ENCODE measurements at places on chromosomes 16 and 17.
A peak's percentile ranks its signal among the peaks of the same experiment; 100 is the strongest.

GRCh38 chr17:18102640-18103039, 5.9 kb upstream of the MYO15A start:
- DNase-seq, result no peak

- no peak for DNase-seq
Measured at GRCh38 chr17:72618001-72618509, 474.4 kb downstream of the SLC39A11 start.

DNA sequence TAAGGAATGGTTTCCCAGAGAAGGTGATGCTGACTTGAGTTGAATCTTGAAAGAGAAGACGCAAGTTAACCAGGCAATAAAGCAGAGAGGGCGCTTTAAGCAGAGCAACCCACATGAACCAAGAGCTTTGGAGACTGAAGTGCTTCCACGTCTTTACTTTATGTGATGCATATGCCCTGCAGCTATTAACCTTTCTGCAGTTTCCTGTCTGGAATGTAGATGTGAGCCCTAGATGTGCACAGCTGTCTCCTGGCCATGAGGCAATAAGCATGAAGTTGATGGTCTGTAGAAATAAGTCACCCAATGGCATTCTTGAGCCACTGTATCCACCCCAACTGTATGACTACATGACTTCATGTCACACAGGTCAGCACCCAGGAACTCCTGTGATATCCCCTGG, 5.7 kb upstream of the CHST4 start:
- DNase-seq, result no peak

DNA sequence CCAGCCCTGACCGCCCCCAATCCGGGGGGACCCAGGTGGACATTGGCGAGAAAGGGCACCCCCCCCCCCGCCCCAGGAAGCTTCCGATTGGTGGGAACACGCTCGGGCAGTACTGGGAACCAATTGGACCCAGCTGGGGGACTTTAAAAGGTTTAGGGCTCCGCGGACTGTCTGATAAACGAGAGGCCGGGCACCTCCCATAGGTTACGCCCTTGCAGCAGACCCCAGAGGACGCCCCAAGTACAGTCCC, 245 bp downstream of the TMEM256 start:
- DNase-seq, result no peak

GRCh38 chr17:57566721-57567120, 178.4 kb downstream of the CCDC182 start:
- no peak for DNase-seq

DNA sequence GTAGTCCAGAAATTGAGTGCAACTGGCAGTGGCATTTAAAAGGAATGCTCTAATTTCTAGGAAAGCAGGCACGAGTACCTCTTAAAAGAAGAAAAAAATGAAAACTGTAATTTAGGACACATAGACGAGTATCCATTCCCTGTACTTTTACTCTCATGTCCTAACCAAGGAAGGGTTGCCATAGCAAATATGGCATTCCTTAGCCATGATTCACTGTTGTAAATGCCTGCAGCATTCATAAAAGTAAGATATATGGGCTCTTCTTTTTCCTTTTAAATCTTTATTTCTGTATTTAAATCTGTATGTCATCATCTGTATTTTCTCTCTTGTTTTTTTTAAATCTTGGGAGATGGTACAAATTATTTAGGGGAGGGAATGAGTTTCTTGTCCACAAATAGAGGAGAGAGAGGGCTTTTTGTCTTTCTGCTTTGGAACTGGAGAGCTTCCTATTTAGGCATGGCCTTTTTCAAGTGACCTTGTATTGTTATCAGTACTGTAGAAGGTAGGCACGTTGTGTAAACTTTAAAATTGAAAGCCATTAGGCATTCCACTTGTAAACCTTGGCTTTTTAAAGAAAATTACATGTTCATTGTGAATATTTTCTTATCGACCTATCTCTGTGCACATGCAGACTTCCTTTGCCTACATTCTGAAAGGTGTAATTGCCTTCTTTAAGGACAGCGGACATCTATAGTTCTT, 50.0 kb downstream of the TENT4B start:
- DNase-seq, result no peak

GRCh38 chr17:30236766-30237165, 1.3 kb upstream of the SLC6A4 start:
- DNase-seq, result peak; percentile 78

GRCh38 chr17:924711-925475, 54.7 kb downstream of the NXN start:
- peak; percentile 69 for DNase-seq

GRCh38 chr17:77744066-77744988, 214.2 kb upstream of the TNRC6C start:
- DNase-seq, result no peak

- DNase-seq, result no peak
Measured at GRCh38 chr16:29729116-29729521, 16.7 kb downstream of the C16orf54 start.

GRCh38 chr17:31074772-31075555, 19.8 kb upstream of the NF1 start:
- peak; percentile 80 for DNase-seq

DNA sequence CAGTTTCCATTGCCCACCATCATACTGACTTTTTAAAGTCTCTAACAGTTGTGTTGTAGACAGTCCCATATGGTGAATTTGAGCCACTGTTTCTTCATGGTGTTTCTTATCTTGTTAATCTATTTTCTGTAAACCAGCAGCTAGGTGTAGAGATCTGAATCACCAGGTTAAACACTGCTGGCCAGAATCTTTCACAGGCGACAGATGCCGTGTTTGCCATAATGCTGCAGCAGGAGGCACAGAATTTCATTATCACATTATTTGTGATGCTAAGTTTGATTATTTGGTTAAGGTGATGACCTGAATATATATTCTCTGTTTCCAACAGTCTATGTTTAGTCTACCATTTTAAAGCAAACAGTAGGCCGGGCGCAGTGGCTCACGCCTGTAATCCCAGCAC, 11.5 kb upstream of the CNGB1 start:
- no peak for DNase-seq

GRCh38 chr17:2965621-2966595, 97.5 kb downstream of the OR1D5 start:
- DNase-seq, result peak; percentile 26

- DNase-seq, result no peak
Measured at GRCh38 chr17:72380737-72381136, 259.9 kb downstream of the SOX9 start.

GRCh38 chr17:1123393-1123831, 56.4 kb downstream of the ABR start:
- DNase-seq, result no peak

GRCh38 chr16:73232555-73233328, 184.8 kb upstream of the ZFHX3 start:
- DNase-seq, result peak; percentile 49

DNA sequence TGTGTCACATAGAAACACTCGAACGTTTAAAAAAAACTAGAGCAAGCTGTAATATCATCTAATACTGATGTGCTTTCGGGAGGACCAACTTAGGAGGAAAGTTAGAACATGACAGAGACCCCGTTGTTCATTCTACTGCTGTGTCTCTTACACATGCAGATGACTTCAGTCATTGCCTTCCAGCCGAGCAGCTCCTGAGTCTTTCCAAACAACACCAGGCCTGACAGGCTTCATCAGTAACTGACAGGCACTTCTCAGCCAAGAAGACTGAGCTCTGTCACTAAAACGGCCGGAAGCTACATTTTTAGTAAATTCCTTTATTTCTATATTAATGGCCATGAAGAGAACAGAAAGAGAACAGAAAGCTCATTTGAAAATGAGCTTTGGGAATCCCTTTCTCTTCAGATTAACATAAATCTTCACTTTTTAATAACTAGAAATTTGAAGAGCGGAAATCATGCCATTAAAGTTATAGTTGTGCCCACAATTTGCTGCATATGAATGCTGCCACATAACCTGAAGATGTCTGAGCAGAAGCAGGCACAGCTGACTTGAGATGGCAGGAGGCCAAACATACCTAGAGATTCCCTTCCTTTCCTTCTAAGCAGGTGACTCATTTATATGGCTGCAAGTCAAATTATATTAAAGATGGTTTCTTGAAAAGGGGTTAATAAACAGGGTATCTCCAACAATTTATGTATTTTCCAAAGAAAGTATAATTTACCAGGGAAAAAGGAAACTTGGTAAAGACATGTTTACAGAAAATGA, 148.9 kb downstream of the ITFG1 start:
- DNase-seq, result peak; percentile 52
